Astrocyte of the cerebellum (primary cell): ENCODE measurements at places on chromosomes 11 and 22.

DNA sequence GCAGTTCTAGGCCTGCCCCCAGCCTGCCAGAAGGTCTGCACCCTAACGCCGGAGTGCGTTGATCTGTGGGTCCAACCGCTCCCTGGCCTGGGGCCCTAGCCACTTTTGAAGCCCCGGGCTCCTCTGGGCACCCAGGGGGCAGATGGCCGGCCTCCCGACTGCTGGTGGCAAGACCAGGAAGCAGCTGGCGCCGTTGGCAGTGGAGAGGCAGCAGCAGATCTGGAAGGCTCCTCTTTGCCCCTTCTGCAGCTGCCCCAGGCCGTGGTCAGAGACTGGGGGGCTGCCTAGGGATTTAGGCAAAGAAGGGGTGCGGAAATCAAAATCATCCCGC, 445 bp upstream of the VWCE start:
- DNase-seq = no peak

- no peak for DNase-seq
Observed at GRCh38 chr11:117620086-117620485, 176.9 kb downstream of the DSCAML1 start.

DNA sequence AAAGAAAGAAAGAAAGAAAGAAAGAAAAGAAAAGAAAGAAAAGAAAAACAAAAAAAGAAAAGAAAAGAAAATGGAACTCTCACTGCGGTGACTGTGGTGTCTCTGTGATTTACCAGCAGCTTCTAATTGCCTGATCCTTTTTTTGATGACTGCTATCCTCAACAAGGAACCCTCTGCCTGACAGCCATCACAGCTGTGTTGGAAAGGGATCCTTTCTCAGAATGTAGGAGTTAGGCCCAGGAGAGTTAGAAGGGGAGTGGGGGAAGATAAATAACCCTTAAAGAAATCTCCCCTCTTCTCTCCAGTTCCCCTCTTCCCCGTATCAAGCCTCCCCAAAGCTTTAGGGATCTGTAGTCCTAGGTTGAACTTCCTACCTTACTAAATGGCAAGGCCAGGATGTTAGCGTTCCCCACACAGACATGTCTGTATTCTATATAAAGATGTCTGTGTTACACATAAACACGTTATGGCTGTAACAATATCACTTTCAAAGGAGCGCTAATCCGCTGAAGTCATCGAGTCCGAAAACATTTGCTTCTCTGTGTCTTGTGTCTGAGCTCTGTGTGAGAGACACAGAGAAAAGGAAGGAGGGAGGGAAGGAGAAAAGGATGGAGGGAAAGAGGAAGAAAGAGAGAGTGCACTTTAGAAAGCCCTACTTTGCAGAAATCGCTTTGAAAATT, 26.8 kb upstream of the WT1 start:
- DNase-seq = no peak

- no peak for DNase-seq
Observed at GRCh38 chr11:95699631-95700470, 89.7 kb downstream of the FAM76B start.

GRCh38 chr11:87256694-87257340, 219.1 kb downstream of the TMEM135 start:
- DNase-seq = no peak

DNA sequence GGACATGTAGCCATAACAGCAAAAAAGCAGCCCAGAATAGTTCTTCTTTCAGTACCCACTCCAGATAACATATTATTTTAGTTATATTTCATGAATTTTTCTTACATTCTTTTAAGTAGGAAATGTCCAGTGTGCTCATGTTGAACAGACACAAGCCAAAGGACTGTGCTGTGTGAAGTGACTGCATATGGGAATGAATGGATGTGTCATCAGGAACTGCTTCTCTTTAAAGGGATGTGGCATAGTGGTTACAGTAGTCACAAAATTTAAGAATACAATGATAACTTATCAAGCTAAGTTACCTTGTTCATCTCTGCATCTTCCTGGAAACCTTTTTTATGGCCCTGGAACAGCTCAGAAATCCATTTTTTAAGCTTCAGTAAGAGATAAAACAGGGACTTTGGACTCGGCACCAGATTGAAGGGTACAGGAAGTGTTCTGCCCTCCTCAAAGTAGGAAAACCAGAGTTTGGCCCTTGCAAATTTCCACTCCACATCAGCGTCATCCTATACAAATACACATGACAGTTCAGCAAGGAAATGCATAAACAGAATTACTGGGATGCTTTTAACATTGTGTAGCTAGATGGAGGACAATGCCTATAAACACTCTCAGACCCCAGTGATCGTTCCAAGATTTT, 112.8 kb downstream of the TRPC6 start:
- DNase-seq = no peak

DNA sequence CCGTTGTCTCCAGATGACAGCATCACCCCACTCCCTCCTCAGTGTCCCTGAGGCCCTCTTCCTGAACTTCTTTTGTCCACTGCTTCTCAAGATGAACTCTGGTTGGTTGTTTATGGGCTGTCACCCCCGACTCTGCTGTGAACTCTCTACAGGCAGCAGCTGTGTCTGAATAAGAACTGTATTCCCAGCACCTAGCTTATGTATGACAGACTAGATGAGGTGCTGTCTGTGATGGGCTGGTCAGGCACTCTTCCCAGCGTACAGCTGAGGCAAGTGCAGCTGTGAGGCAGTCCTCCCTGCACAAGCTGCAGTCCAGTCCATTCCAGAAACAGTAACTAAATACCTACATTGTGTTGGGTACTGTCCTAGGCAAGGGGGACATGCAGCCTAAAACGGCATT, 111.4 kb upstream of the PITPNB start:
- DNase-seq = no peak

DNA sequence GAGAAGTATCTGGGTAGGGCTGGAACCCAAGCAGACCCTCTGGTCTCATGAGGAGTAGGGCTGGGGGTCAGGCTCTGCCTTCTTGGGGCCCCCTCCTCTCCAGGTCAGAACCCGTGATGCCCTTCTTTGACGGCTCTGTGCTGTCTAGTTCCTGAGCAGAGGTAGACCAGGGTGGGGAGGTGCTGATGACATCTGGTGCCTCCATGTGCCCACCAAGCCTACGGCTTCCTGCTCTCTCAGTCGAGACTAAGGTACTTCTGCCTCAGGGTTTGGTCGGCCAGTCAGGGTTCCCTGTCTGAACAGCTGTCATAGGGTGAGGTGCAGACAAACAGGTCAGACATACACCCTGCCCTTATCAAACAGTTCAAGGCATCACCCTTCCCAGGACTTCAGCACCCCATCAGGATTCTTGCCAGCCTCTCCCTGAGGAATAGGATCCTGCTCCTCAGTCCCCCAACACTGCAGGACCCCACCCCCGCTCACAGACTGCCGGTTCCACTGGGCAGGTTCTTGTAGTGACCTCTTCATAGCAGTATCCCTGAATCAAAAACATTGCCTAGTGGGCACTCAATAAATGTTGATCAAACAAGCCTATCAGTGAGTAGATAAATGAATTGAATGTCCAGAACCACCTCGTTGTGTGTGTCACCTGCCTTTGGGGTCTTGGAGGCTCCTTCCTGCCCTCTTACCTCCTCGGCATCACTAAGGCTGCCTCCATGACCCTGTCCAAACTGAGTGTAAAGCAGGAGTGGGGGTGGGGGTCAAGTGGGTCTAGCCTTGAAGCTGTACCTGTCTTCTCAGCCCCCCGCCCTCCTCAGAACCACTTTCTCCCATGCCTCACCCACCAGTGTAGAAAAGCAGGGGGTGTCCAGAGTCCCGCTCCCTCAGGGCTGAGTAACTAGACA, 158.2 kb downstream of the BUD13 start:
- DNase-seq = no peak

DNA sequence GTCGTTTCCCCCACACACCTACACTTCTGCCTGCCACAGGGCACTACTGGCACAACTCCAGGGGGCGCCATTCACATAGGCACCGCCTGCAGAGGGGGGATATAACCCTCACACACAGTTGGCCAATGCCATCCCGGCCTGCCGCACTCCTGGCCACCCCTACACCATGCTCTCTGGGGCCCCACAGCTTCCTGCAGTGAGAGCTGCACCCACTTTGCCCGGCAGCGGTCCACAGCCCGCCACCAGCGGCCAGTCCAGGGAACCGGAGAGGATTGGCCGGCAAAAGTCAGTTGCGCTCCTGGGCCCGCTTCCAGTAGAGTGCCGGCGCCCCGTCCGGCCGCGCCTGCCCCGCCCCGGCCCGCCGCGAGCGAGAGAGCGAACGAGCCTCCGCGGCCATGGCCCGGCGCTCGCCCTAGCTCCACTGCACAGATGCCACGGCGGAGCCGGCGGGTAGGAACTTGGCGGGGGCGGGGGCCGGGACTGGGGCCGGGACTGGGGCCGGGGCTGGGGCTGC, 25.6 kb upstream of the SUSD2 start:
- no peak for DNase-seq

DNA sequence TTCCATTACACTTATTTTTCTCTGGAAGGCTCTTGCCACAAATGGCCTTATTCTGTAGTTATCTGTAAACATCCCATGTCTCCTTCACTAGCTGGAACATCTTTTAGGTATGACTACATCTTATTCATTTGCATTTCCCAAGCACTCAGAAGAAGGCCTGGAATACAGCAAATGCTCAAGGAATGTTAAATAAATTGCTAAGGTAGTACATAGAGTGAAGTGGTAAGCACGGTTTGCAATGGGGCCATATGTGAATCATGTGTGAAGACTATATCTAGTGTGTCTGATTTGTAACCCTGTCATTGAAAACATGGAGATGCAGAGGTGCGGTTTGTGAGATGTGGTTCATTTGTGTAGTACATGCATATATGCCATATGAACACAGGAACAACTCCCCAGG, 33.5 kb downstream of the GDPD4 start:
- no peak for DNase-seq

GRCh38 chr11:35103366-35104208, 35.4 kb upstream of the CD44 start:
- DNase-seq = peak; percentile 90

GRCh38 chr11:114180301-114181055, 115.7 kb upstream of the NNMT start:
- DNase-seq = no peak

DNA sequence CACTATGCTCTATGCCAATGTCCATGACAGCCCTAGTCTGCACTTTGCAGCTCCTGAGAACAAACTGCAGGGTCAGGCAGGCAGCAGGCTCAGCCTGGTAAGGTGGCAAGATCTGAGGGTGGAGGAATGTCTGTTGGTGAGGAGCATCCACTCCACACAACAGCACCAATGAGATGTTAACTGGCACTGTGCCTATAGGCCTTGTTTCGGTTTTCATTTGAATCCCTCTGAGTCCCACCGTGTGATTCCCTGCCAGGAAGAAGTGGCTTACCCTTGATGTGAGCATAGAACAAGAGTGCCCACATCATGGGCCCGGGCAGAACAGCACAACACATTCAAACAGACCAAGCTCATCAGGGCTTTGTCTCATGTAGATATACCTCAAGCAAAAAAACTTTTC, 44.1 kb upstream of the CHRM4 start:
- DNase-seq = no peak

GRCh38 chr11:16966930-16967671, 47.1 kb downstream of the PLEKHA7 start:
- no peak for DNase-seq

DNA sequence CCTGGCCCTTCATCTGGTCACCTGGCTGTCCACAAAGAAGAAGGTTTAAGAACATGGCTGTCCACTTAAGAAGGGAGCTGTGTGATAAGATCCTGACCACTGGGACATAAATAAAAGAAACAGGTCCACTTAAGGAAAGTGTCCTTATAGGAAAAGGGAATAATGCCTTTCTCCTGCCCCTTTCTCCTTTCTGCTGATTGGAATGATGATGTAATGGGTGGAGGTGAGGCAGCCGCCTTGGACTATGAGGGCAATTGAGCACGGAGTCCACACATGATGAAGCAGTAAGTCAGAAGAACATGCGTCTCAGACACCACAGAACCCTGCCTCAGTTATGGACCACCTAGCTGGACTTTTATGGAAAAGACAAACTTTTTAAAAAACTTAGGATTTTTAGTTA, 401.1 kb downstream of the SHANK2 start:
- DNase-seq = no peak

DNA sequence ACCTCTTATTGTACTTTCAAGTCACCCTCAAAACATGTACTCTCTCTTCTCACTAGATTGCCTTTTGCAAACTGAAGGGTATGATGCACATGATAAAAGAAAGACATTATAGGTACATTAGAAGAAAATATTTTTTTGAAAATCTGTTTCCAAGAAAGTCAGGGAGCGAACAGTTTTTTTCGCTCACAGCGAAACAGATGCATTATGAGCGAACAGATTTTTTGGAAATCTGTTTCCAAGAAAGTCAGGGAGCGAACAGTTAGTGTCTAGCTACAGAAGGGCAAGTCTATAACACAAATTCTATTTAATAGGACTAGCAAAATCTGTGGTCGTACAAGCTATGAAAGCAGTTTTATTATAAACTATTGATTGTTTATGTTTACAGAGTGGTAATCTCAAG, 296.2 kb upstream of the ANO3 start:
- DNase-seq = no peak

DNA sequence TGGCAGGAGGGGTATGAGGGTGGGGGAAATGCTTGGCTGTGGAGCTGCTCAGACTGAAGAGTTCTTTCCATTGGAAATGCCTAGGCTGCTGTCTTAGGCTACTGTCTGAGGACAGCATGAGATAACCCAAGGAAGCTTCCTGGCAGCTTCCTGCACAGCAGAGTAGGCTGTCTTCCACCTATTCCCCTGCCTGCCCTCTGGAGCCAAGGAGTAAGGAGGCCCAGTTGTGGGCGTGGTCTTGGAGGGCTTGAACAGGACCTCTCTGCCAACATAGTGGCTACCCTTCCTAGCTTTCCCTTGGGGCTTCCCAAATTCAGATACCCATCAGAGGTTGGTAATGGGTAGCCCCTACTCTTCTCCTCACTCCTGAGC, 25.9 kb downstream of the PHLDB1 start:
- no peak for DNase-seq

GRCh38 chr22:21858025-21858764, 9.2 kb downstream of the MAPK1 start:
- no peak for DNase-seq

- DNase-seq = no peak
Observed at GRCh38 chr11:17378655-17379054, 9.8 kb downstream of the KCNJ11 start.

GRCh38 chr11:95487391-95487790, 256.4 kb upstream of the SESN3 start:
- no peak for DNase-seq

GRCh38 chr22:29524442-29525191, 28.9 kb downstream of the THOC5 start:
- no peak for DNase-seq
